ENCODE measurements at places on chromosomes 1 and 21.

- DNase-seq = peak; percentile 63
Observed at GRCh38 chr1:21963477-21964217, 13.2 kb upstream of the CELA3B start.

DNA sequence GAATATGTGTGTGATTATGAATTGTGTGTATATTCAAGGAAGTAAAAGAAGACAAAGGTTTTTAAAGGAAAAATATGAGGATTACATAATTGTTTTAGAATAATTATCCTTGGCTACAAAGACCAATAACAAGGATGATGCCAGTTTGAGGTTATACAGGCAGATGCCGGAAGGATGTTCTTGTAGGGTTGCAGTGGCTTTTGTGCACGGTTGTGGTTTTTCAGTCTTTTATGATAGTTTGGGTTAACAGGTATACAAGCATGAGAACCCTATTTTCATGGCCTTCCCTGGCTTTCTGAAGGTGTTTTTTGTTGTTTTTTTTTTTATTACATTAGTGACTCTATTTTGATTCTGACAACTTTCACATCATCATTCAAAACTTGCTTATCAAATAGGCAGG, 4.9 kb downstream of the CR2 start:
- no peak for DNase-seq

DNA sequence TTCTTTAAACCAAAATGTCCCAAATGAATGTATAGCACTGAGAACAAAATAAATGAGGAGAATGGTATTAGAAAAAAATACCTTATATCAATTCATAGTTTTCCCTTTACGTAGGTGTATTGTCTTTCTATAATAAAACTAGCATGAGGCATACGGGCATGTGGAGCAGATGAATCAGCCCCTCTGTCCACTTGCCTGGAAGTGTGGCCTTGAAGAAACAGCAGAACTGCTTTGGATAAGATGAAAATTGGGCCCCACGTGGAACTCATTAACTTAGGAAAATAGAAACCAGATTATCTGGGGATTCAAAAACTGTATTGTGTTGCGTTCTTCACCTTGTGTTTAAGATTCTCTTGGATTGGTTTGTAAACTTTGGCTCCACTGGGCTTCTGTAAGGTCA, 356.8 kb upstream of the B3GALT2 start:
- DNase-seq = no peak

GRCh38 chr1:201964261-201964660, 9.0 kb downstream of the TIMM17A start:
- no peak for DNase-seq

DNA sequence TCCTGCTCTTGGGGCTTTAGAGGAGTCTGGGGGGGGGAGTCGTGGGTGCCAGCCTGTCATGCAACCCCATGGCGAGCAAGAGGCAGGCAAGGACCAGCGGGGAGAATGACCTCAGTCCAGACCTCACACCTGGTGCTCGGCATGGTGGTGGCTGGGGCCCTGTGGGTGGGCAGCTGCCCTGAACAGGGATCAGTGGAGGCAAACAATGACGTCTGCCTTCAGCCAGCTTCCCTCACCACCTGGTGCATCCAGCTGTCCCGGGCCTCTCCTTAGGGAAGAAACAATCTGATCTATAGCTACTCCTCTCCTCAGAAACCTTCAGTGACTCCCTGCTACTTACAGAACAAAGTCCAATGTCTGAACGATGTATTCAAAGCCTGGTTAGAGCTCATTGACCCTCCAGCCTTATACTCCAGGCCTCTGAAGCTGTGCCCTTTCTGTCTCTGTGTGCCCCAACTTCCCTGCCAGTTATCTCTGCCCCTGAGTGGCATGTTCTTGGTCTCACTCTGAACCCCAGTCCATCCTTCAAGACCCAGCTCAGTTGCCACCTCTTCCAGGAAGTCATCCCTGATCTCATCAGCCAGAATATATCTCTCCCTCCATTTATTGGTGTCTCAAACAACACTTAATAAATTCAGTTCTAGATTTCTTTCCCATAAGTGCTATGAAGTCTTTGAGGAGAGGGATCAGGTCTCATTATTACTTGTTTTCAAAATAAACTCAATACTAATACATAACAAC, 6.6 kb downstream of the PADI2 start:
- no peak for DNase-seq

DNA sequence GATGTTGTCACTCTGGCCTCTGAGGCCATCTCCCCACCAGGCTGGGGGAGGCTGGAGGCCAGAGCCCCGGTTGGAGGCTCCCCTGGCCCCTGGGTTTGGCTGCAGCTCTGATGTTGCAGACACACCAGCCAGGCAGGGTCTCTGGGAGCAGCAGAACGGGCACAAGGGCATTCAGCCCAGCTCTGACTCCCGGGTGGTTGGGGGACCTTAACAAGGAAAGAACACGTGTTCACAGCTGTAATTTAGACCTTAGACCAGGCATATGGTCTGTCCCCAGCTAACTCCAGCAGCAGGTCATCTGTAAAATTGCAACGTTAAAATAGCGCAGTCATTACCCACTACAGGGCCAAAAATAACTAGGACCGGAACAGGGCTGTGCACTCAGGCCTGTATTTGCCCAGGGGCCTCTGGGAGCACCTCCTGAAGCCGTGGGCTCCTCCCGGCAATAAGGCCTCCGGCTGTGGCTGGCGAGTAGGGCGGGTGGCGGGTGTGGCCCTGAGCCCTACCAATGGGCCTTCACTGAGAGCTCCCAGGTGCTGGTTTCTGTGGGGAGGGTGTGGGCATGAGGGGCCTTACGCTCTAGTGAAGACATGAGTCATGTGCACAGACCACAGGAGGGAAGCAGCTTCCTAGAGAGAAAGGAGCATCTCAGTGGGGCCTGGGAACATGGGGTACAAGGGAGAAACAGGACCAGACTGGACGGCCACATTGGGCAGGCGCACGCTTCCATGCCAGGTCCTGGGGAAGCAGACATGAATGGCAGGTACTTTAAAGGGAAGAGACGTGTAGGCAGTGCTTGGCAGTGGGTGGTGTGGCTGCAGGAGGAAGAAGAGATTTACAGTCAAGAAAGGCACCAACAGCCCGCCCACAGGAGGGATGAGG, 6.1 kb downstream of the LDLRAP1 start:
- peak; percentile 94 for DNase-seq

- DNase-seq = no peak
Observed at GRCh38 chr1:16048573-16049189, 5.1 kb downstream of the CLCNKB start.
